ENCODE measurements at places on chromosomes 13 and 19.

GRCh38 chr13:71214357-71214756, 652.6 kb downstream of the DACH1 start:
- no peak for DNase-seq

- DNase-seq: no peak
These were observed 54.8 kb downstream of the CELF5 start for GRCh38 chr19:3279306-3279705.

GRCh38 chr19:6720369-6721137, at the start of gene C3:
TSS of gene C3 (minus strand) at chr19:6720650. CDS start at chr19:6720589, 61 bp downstream.
- DNase-seq: peak; percentile 50

- DNase-seq: peak; percentile 97
These were observed 67.1 kb downstream of the NUFIP1 start for GRCh38 chr13:44921931-44922758.

DNA sequence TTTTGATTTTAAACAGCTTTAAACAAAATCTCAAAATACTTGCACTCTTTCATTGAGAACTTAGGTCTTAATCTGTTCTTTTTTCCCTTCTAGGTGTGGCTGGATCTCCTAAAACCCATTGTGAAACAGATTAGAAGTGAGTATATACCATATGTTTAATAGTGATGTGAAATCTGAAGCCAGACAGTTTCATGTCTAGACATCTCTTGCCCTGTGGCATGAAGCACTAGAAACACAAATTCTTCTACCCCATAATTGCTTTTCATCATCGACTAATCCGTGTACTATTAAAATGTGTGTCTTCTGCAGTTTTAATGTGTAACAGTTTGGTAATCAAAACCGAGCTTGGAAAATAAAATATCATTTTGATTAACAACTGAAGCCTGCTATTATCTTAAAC, 188.2 kb upstream of the RNF113B start:
- peak; percentile 32 for DNase-seq
